ENCODE measurements at places on chromosomes 2 and 18.

- DNase-seq = no peak
These were observed 4.4 kb upstream of the CCDC150 start for GRCh38 chr2:196635156-196635555.

DNA sequence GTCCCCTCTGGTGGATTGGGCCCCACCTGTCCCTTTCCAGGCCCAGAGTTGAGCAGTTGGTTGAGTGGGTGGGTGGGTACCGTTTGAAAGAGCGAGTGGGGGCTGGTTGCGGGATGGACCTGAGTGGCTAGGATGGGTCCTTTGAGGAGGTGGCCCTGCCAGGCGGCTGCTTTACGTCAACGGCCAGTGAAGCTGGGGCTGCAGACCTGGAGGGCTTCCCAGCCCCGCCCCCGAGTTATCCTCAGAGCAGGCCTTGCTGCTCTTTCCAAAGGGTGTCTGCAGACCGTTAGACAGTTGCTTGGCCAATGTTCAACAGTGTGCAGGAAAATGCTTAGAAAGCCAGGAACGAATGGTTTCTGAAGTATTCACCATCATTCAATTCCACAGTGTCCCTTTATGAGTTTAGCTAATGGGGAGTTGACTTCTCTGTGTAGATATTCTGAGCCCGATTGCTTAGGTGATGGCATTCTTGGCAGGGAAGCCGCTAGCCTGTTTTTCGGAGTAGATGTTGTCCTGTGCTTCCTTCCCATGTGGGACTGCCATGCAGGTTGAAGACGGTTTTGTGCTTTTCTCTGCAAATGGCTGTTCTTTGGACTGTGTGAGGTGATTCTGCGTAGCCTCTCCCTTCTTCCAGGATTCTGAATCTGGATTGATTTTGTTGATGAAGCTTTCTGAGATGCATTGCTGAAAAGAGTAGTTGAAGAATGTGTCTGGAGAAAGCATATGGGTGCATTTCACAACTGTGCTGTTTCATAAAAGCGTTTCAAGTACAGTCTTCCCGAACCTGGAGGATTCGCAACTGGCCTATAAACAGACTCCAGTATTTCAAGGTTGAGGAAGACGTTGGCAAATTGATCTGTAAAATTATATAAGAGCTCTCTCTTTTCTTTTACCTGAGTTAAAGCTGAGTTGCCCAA lies 45.8 kb downstream of the LDLRAD4 start:
- DNase-seq = no peak

GRCh38 chr2:120594856-120595685 lies 140.6 kb upstream of the GLI2 start:
- no peak for DNase-seq

GRCh38 chr2:3625186-3625585 lies 30.3 kb downstream of the COLEC11 start:
- no peak for DNase-seq

- DNase-seq = no peak
These were observed 3.8 kb upstream of the FRZB start for GRCh38 chr2:182870227-182870626.

- no peak for DNase-seq
These were observed 127.5 kb downstream of the PTGR3 start for GRCh38 chr18:75081486-75081885.

GRCh38 chr2:176516051-176516602 lies 246.9 kb downstream of the MTX2 start:
- DNase-seq = no peak

DNA sequence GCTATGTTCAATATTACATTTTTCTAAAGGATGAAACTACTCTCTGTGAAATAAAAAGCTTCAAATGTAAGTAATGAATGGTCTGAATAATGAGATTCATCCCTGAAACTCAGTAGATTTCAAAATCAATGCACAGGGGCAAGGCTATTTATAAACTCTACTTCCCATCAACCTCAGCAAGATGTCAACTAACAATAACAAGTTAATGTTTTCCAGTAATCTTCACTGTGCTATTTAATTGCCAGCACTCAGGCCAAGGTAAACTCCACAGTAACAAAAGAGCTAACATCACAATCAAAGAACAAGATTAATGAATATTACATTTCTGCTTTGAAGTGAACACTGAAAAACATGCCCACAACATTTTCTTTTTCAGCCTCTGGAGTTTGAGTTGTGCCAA lies 144.3 kb upstream of the ZFP36L2 start:
- no peak for DNase-seq

DNA sequence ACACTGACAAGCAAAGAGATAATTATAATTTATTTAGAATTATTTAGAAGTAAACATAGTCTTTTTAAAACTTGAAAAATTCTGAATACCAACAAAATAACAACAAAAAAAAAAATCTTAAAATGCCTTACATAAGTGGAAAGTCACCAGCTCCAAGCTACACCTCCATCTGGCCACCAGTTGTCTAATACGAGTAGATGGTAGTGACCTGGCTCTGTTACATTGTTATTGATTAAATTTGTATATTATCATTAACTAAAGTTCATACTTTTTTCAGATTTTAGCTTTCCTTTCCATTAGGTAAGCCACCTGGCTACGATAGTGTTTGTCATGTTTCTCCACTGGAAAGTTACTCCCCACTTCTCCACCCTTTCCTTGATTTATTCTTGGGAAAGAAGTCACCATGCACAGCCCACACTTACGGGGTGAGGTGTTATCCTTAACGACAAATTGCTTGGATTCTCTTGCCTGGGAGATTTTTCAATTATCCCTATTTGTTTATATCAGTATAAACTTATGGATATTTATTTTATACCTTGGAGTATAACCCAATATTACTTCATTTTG lies 464.5 kb upstream of the CHAC2 start:
- DNase-seq = no peak

DNA sequence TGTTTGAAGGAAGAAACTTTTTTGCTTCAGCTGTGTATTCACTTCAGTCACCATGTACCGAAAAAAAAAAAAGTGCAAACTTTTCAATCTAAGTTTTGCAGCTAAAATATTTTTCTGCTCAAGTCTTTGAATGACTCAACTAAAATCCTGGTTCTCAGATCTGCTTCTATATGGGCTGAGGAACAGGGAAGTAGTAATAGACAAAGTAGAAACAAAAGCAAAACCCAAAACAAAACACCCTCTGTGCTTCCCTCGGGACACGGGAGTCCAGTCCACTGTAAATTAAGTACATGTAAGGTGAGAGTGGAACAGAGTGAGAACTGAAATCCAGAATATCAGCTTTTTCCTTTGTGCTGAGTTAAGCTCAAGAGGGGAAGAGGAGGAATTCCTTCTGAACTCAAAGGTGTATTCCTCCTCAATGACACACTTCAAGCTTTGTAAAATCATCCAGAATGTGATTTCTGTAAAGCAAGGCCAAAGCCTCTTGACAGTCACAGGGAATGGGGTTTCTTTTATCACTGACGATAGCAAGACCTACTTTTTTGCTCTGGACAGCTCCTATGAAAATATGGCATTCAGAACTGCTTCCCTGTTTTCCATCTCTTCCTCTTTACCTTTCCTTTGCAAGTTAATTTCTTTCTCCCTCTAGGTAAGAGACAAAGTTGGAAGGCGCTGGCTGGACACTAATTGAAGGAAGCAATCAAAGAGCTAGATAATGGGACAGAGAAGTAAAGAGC lies 433.5 kb upstream of the MMADHC start:
- no peak for DNase-seq

GRCh38 chr2:207317378-207317984 lies 151.7 kb upstream of the KLF7 start:
- no peak for DNase-seq
